Effector memory CD4-positive, alpha-beta T cell (primary cell): ENCODE measurements at places on chromosomes 11 and 22.
A peak's percentile ranks its signal among the peaks of the same experiment; 100 is the strongest.

GRCh38 chr11:65132988-65133700 is 1.2 kb downstream of the SYVN1 start:
- no peak for DNase-seq

DNA sequence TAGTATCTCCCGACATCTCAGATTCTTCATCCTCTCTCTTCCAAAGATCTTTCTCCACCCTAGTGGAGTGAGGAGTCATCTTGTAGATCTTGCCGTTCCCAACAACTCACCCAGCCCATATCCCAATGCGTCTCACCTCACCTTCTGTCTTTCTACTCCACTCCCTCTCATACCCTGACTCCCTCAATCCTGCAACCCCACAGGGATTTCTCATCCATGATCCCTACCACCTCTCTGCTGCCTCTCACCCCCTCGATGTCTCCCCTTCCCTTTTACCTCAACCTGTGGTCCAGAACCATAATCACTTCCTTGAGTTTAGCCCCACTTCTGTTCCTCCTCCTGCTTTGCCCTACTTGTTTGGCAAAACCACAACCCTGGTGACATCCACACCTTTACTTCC is 41.7 kb downstream of the OTOG start:
- DNase-seq = no peak

DNA sequence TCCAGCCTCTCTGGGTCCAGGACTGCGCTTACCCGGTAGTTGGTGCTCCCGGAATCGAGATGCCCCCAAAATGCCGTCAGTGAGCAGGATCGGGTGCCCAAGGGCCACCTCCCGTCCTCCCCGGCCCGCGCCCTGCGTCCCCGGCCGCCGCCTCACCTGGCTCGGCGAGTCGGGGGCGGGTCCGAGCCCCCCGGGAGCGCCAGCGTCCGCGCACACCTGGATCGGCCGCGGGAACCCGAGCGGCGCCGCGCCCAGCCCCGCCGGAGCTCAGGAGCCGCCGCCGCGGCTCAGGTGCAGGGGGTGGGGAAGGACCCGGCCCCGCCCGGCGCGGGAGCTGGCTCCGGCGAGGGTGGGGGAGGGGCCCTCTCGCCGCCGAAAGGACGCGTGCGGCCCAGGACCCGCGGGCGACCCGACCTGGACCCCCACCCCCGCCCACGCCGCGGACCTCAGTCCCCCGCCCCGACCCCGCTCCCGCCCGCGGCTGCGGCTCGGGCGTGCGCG is at the start of gene SHANK2:
Gene SHANK2 (minus strand): TSS at position 309 of the 501 bp plus-strand sequence. CDS start 105,251 bp downstream, outside the sequence.
- no peak for DNase-seq

- DNase-seq = no peak
Measured at GRCh38 chr11:118633979-118634378, 26.6 kb downstream of the PHLDB1 start.

GRCh38 chr11:47980088-47980906 is at the start of gene PTPRJ:
Gene PTPRJ (plus strand): TSS chr11:47980559. CDS start chr11:47980913, 354 bp downstream.
- peak; percentile 61 for DNase-seq

GRCh38 chr11:103633819-103634590 is 402.4 kb upstream of the DDI1 start:
- DNase-seq = no peak

GRCh38 chr11:32333320-32333991 is 101.9 kb downstream of the WT1 start:
- no peak for DNase-seq

DNA sequence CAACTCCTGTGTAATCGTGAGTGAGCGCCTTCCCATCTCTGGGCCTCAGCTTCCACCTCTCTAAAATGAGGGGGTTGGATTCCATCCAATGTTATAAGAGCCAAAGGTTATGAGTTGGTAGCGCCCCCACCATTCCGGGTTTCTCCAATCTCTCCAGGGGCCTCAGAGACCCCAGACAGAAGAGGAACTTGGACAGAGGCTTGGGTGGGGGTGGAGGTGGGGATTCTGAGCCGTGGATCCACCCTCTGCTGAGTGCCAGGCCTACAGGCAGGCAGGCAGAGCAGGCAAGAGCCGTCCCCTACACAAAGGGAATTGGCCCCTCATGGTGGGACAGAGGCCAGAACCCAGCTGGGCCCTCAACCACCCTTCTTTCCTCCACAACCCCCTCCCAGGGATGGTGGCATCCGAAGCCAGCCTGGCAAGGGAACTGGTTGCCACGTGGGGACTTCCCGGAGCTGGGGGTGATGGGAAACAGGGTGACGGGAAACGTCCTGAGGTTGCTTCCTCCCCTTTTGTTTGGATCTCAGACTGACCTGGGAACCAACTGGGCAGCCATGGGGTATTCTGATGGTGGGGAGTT is 31.8 kb downstream of the TXN2 start:
- no peak for DNase-seq

- DNase-seq = no peak
Measured at GRCh38 chr11:66238786-66239413, 29.5 kb upstream of the RAB1B start.

GRCh38 chr11:1153951-1154493 is 3.7 kb upstream of the MUC5AC start:
- DNase-seq = no peak

- no peak for DNase-seq
Measured at GRCh38 chr11:116263019-116263418, 509.8 kb downstream of the BUD13 start.

DNA sequence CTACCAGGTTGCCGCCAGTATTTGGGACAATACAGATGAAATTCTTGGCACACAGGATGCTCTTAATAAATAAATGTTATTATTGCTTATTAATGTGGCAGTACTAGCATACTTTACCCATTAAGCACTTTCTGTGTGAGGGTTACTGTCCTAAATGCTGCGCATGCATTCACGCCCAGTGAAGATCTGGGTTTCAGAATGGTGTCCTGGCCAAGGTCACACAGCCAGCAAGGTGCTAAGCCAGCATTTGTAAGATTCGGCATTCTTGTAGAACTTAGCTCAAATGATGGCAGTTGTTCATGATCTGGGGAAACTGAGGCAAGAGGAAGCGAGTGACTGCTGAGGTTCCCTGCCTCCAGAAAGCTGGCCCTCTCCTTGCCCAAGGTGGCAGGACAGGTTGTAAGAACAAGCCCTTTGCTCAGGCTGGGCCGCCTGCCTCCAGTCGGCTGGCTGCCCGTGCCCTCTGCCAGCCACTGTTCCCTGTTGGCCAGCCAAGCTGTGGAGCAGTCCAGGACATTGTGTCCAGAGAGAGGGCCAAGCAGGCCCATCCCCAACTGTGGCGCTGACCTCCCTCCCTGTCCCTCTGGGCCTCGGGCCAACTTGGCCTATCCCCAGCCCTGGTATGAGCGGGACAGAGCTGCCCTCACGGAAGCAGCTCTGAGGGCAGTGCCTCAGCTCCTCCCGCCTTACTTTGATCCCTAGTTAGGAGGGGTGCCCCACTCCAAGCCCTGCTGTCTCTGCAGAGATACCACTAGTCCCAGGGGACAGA is 28.8 kb downstream of the TOB2 start:
- DNase-seq = no peak

- no peak for DNase-seq
Measured at GRCh38 chr22:24592851-24593558, at the start of gene LRRC75B. Gene LRRC75B (minus strand): TSS chr22:24593073. CDS start chr22:24593039, 34 bp downstream.

DNA sequence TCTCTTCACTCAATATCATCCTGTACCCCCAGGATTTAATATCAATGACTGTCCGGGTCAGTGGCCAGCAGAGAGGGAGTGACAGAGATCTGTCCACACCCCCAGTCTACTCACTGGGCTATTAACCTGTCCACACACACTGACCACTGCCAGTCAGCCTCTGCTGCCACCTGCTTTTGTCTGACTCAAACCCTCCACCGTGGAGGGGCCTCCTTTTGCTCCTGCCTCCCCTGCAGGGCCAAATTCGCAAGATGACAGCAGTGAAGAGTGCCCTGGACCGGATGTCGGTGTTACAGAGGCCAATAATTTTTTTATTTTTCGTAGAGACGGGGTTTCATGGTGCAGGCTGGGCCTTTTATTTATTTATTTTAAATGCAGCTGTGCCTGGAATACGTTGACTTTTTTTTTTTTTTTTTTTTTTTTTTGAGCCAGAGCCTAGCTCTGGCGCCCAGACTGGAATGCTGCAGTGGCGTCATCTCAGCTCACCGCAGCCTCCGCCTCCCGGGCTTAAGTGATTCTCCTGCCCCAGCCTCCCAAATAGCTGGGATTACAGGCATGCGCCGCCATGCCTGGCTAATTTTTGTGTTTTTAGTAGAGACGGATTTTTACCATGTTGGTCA is 5.1 kb downstream of the PDXP start:
- no peak for DNase-seq

DNA sequence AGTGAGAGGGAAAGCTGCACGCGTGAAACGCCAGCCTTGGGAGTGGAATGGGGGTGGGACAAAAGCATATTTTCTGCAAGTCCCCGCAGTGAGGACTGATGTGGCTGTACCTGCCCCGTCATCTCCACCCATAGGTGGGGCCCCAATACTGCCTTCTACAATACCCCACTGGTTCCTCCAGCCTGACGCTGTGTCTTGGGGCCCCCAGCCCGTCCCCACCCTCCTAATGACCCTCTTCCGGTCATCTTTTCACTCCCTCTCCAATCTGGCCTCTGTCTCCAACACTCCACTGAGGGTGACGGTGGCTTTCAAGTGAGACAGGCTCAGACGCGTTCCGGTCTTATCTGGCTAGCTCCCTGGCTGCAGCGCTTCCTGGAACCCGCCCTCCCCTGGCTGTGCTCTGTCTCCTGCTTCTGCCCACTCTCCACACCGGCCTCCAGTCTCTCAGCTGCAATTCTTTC is 104.2 kb downstream of the MICAL3 start:
- no peak for DNase-seq

GRCh38 chr11:80155412-80156017 is 714.7 kb upstream of the TENM4 start:
- no peak for DNase-seq

GRCh38 chr11:37468344-37468743 is 870.3 kb upstream of the RAG2 start:
- DNase-seq = no peak

- no peak for DNase-seq
Measured at GRCh38 chr11:84420271-84420670, 1134.1 kb upstream of the CCDC90B start.

DNA sequence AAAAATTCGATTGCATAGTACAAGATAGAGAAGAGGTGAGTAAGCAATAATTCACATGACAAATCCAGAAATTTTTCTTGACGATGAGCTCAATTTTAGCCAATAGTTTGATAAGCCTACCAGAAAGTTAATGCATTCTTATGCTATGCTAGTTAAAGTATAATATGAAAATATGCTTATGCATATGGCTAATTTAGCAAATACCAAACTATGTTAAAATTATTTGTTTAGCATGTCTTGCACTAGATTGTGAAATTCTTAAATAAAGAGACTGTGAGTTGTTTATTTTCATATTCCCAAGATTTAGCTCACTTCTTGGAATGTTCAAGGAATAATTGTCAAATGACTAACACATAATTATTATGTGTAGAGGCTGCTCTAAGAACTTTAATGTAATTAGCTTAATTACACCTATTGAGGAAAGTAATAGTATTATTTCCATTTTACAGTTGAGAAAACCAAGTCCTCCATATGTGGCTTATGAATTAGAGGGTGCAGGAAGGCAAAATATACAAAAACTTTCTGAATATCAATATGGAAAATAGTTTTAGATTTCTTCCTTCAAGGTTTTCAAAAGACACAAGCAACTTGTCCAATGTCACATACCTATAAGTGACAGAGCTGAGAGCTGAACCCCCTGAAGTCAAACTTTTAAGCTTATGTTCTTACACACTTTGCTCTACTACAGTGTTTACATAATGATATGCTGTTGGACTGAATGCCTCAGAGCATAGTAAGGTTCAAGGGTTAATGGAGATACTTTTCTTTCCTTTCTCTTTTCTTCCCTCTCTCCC is 45.9 kb upstream of the ARHGAP20 start:
- no peak for DNase-seq

DNA sequence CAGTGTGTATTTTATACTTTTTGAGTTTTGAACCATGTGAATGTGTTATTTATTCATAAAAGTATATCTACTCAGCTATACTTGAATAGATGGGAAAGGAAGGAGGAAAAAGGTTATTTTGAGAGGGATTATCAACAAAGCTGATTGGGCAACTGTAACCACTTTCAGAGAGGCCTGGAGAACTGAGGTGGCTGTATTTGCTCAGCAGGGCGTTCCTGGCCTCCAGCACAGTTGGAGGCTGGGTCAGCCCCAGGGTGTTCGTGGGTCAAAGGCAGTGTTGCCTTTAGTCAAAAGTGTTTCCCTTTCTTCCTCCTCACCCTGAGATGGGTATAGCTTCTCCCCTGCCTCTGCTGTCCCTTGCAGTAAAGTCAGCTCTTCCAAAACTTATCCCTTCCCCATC is 26.7 kb downstream of the ASCC2 start:
- DNase-seq = no peak

- DNase-seq = no peak
Measured at GRCh38 chr11:8826901-8827560, 84.0 kb upstream of the AKIP1 start.

DNA sequence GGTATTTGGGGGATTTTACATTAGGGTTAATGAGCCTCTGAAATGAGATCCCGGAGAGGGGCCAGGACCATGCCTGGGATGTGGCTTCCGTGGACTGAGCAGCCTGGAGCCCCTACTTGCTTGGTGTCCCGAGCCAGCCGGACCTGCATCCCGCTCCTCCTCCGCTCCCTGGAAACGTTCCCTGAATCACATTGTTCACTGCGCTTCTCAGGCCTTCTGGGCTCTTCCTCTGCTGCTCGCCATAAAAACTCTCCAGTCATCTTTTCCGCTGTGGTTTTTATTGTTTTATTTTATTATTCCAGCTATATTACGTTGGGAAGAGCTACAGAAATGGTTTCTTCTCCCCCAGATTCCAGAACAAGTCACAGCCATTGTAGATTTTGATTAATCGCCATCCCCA is 13.3 kb upstream of the KCNQ1OT1 start:
- no peak for DNase-seq

- no peak for DNase-seq
Measured at GRCh38 chr11:5242208-5242607, 7.4 kb downstream of the HBG1 start.

DNA sequence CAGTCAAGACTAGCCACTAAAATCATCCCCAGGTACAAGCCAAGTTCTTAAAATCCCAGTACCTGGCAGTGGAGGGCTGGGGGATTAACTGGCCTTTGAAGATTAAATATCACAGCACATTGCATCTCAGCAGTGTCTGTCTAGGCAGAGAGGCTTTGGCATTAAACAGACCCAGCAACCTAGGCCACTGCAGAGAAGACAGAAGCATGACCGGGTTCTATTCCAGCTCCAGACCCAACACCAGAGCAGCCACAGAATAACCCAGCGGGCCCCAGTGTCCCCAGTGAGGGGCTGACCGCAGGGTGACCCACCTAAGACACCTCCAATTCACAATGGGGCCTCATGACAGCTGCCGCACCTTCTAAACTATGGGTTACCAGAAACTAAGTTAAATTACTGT is 88.2 kb downstream of the SHANK2 start:
- DNase-seq = no peak

- DNase-seq = no peak
Measured at GRCh38 chr22:46758121-46758520, 4.3 kb upstream of the TBC1D22A start.

DNA sequence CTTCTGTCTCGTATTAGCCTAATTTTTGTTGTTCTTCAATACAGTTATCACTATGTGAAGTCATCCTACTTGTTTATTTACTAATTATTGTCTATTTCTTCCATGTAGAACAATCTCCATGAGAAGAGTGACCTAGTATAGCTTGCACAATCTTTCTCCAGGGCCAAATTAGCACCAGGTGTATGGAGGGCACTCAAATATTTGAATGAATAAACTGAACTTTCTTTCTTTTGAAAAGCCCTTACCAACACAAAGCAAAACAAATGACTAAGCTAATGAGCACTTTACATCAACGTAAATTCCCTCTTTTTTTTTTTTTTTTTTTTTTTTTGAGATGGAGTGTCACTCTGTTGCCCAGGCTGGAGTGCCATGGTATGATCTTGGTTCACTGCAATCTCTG is 34.2 kb downstream of the ABTB2 start:
- DNase-seq = no peak

GRCh38 chr22:30104501-30105156 is 24.4 kb downstream of the HORMAD2 start:
- DNase-seq = no peak
